ENCODE measurements at places on chromosomes 2 and 18. TPM values are rescaled to one million over a fixed set of nuclear protein-coding genes. Genes with fewer than 3 reads are reported as not detected.

Gene SLC8A1
- total RNA-seq, result 80.3 TPM

Gene UGT1A8
- total RNA-seq, result not detected

Gene DNER
- 0.44 TPM for total RNA-seq

Gene CCDC68
- total RNA-seq, result 4.6 TPM

Gene L3MBTL4
- not detected for total RNA-seq

Gene CYP27C1
- total RNA-seq, result under 0.01 TPM

Gene FAM124B
- total RNA-seq, result 0.44 TPM

Gene COL3A1
- total RNA-seq, result 3,379 TPM

Gene ALK
- total RNA-seq, result under 0.01 TPM

Gene BBS5
- total RNA-seq, result 7.6 TPM

Gene FAP
- total RNA-seq, result 143 TPM

Gene SERPINB4
- not detected for total RNA-seq

Gene ZNF385B
- not detected for total RNA-seq

Gene SULT1C2
- total RNA-seq, result 0.44 TPM

Gene TPO
- not detected for total RNA-seq

Gene MAPK4
- not detected for total RNA-seq

Gene SULT1C4
- total RNA-seq, result not detected

Gene ASIC4
- 0.15 TPM for total RNA-seq

Gene SATB2
- total RNA-seq, result 11.3 TPM

Gene PELI1
- 6.6 TPM for total RNA-seq

Gene CAPN14
- total RNA-seq, result 0.33 TPM

Gene GPR55
- not detected for total RNA-seq

Gene GKN1
- not detected for total RNA-seq

Gene LAPTM4A
- total RNA-seq, result 242 TPM

Gene FIGN
- 1.2 TPM for total RNA-seq

Gene LOXHD1
- not detected for total RNA-seq

Gene IER3IP1
- 22.5 TPM for total RNA-seq

Gene ATAD2B
- 7.9 TPM for total RNA-seq

Gene NFATC1
- total RNA-seq, result 1.9 TPM

Gene SLC4A5
- under 0.01 TPM for total RNA-seq

Gene C1GALT1C1L
- 1.0 TPM for total RNA-seq

Gene NOP58
- total RNA-seq, result 60.2 TPM

Gene OSR1
- 19.5 TPM for total RNA-seq

Gene NYAP2
- total RNA-seq, result not detected

Gene CHRNG
- total RNA-seq, result not detected

All from smooth muscle cell of trachea (primary cell).